ENCODE measurements at places on chromosomes 2 and 18.

- no peak for DNase-seq
These were observed 6.3 kb upstream of the RPRD1A start for GRCh38 chr18:36073676-36074075.

DNA sequence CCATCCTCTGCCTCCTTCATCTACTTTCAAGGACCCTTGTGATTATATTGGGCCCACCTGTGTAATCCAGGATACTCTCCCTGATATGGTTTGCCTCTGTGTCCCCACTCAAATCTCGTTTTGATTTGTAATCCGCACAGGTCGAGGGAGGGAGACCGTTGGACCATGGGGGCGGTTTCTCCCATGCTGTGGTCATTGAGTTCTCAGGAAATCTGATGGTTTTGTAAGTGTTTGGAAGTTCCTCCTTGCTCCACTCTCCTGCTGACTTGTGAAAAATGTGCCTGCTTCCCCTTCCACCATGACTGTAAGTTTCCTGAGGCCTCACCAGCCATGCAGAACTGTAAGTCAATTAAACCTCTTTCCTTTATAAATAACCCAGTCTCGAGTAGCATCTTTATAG is 42.0 kb upstream of the EML6 start:
- no peak for DNase-seq

DNA sequence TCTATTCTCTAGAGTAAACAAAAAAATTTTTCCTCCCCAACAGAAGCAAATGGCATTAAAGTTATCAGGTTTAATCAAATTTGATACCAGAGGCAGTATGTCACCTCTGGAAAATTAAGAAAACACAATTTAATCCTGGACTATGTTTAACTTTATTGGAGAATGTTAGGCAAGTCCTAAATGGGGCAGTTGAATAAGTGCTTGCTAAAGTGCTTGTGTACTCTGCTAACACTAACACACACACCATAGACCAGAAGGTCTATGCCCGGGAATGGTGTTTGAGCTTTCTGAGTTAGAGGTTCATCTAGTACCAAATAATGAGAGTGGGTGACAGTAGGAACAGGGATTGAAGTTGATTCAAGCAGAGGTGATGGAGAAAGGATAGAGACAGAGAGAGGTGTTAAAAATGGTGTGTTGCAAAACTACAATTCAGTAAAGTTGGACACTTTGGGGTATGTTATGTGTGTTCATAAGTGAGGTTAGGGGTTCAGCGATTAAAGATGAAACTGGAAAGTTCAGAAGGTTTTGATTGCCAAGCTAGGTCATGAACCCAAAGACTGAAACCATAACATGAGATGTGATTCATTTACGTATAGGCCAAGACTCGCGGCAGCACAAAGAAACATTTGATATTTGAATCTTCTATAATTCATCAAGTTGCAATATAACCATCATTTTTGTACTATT is 40.5 kb upstream of the PEX13 start:
- DNase-seq: no peak

GRCh38 chr18:11387880-11388279 is 221.5 kb upstream of the SLC35G4 start:
- peak; percentile 61 for DNase-seq

DNA sequence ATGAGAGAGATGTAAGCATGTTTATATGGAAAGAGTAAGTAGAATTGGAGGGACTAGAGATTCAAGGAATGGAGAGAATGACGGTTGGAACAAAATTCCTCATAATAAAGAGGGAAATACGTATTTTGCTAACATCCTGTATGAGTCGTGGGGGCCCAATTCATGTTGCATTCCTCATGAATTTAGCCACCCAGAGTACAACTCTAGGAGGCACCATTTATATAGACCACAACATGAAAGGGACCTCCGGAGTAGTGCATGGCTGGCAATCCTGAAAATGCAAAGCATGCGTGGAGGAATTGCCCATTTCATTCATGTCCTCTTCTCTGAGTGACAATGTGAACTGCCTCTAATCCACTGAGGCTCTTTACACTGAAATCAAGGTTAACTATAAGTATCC is 168.2 kb downstream of the ZEB2 start:
- DNase-seq: no peak

GRCh38 chr18:62438018-62438329 is 84.9 kb upstream of the ZCCHC2 start:
- no peak for DNase-seq

- no peak for DNase-seq
These were observed 6.4 kb downstream of the HDAC4 start for GRCh38 chr2:239394346-239394945.

GRCh38 chr2:44524347-44524926 is 162.7 kb downstream of the CAMKMT start:
- no peak for DNase-seq

DNA sequence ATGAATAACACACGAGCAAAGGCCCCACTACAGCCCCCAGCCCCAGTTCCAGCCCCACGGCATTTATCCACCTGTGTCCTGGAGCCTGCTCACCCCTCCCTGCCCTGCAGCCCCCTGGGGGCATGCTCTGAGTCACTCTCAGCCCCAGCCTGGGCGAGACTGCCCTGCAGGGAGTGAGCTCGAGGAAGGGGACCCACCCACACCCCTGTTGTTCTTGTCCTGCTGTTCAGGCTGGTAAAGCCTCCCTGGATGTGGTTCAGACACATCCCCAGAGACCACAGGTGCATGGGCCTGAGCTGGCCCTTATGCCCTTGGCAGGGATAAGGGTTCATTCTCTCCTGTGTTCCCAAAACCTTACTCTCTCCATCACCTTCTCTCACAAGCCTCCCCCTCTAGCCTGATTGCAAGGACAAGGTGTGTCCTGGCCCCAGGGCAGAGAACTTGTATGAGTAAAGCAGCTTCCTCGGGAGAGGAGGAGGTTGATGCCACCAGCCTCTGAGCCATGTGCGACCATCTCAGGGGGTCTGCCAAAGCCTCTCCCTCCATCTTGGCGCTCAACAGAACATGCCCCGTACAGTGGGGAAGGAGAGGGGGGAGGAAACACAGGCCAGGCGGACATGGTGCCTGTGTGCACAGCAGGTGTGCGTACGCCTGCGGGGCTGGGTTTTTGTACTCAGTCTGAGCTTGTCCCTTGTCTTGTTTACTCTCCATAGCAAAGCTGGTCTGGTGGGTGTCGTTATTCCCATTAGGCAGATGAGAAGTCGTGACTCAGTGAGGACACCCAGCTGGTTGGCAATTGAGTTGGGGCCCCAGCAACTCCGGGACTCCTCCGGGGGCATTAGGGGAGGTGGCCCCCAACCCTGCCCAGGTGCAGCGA is 64.4 kb downstream of the CIB4 start:
- no peak for DNase-seq

GRCh38 chr2:166614503-166614902 is 120.5 kb upstream of the SCN7A start:
- DNase-seq: no peak

- DNase-seq: no peak
These were observed 90.4 kb downstream of the PLCL1 start for GRCh38 chr2:197894751-197895274.

- no peak for DNase-seq
These were observed 146.6 kb downstream of the PIEZO2 start for GRCh38 chr18:11002796-11003195.

- DNase-seq: no peak
These were observed 24.4 kb upstream of the EIF2AK3 start for GRCh38 chr2:88651646-88652045.

GRCh38 chr18:58761241-58761969 is 90.1 kb downstream of the MALT1 start:
- no peak for DNase-seq

DNA sequence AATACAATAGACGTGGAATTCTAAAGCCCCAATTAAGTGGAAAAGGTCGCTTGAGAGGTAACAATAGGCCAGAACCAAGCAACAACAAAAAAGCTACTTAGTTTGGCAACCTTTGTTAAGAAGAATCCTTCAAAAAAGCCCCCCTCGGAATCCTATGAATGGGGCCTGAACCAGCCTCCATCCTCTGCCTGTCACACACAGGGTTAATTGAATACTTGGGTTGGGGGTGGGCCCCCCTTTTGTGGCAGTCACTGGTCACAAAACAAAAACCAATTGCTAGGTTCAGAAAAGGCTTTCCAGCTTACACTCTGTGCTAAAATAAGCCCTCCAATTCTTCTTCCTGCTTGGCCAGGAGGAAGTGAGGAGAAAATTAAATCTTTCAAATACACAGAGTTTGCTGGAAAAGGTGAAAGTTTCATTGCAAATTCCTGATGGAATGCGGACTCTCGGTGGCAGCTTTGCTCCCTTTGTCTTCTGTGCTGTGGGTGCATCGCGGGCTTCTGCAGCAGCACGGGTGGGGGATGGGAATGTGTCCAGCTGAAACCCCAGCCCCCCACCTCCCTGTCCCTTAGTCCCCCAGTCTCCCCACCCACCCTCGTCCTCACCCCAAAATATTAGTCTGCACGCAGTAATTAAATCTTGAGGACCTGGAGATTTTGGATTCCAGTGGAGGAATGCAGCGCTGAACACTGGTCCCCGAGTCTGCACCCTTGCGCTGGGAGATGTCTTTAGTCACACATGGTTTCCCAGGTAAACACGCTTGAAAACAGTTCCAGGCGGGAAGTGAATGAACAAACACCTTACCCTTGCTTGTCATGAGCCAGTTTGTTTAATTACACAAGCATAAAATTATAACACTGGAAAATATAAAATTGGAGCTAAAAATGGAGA is 254.3 kb downstream of the SOX11 start:
- DNase-seq: no peak

DNA sequence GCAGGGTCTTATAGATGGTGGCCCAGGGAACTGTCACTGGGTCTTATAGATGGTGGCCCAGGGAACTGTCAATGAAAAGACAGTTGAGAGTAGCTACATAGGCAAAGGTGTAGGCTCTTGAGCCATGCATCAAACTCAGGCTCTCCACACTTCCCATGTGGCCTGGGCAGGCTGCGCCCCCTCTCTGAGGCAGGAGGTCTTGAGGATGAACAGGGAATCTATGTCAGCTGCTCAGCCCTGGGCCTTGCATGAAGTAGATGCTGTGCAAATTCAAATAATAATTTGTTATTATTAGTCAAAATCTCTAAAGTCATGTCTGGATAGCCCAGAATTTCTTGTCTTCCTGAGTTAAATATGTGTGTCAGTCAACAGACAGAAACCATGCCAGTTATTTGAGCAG is 26.7 kb downstream of the STK25 start:
- DNase-seq: no peak

DNA sequence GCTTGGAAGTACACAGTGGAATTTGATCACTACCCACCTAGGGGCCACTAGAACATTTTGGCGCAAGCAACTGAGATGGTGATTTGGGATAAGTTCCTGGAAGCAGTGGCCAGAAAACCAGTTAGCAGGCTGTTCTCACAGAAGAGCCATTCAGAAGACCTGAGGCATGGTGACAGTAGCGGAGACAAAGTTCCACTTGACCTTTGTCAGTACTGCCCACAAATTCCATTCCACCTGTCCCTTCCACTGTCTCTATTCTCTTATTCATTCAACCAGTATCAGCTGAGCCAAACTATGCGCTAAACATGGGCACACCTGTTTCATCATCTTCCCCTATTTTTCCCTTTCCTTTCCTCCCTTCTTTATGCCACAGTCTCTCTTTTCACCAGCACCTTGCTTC is 59.2 kb upstream of the PPP1CB start:
- no peak for DNase-seq

DNA sequence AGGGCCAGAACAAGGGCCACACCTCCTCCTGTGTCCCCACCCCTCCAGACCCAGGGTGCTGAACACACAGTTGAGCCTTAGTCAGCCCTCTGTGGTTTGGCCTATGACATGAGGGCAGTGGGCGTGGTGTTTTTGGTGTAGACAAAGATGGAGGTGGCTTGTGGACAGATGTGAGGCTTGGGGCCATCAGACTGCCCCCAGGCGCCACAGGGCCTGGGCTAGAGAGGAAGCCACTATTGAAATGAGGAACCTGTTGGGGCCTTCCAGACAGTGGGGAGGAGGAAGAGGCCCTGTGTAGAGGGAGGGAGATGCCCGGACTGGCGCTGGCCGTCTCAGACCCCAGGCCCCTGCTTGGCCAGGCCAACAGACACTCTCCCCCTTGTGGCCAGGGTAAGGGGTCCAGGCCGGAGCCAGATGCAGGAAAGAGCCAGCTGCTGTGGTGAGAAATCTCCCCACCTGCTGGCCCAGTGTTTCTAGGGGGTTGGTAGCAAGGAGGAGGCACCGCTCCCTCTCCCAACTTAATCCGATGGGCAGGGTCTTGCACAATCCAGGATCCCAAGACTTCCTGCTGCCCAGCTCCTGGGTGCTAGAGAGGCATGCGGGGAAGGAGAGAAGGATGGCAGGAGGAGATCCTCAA is 53.8 kb downstream of the SMAD7 start:
- peak; percentile 34 for DNase-seq

GRCh38 chr18:48902856-48903601 is 47.7 kb downstream of the SMAD7 start:
- no peak for DNase-seq

DNA sequence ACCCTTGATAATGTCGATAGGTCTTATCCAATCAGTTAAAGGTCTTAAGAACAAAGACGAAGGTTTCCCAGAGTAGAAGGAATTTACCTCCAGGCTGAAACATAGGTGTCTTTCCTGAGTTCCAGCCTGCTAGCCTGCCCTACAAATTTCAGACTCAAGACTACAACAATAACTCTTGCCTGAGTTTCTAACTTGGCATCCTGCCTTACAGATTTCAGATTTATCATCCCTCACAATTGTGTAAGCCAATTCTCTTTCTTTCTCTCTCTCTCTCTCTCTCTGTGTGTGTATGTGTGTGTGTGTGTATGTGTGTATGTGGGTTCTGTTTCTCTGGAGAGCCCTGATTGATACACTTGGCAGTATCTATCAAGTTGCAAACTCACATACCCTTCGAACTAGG is 37.2 kb upstream of the B4GALT6 start:
- DNase-seq: no peak

GRCh38 chr2:16660556-16660955 is 5.1 kb downstream of the CYRIA start:
- no peak for DNase-seq

DNA sequence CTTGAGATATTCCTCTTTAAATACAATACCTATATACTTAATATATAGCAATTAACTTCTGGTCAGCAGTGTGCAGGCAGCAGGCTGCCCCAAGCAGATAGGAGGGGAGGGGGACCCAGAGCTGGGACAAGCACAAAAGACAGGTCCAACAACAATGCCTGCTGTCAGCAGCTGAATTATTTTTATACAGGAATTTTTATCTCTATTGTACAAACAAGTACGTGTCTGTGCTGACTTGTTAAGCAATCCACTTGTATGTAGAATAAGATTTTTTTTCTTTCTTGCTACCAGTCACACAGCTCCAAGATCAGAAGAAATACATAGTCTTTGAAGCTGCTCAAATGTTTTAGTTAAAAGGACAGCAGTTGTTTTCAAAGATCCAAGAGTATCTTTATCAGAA is 16.7 kb downstream of the BCL11A start:
- peak; percentile 16 for DNase-seq

DNA sequence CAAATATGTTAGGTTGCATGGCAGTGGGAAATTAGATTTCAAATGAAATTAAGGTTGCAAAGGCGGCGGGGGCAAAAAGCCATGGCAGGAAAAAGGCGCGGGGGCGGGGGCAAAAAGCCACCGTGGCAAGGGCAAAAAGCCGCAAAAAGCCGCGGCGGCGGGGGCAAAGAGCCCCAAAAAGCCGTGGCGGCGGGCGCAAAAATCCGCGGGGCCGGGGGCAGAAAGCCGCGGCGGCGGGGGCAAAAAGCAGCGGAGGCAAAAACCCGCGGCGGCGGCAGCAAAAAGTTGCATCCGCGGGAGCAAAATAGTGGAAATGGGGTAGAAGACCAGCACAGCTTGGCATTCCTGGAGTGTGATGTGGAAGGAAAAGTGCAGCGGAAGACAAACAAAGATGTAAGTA is 417.1 kb downstream of the ANKRD30B start:
- DNase-seq: no peak
